ENCODE measurements at places on chromosomes 7 and 10.

- DNase-seq: no peak
Observed at GRCh38 chr7:36613031-36613614, 111.2 kb downstream of the AOAH start.

GRCh38 chr7:14842523-14842922, 60.0 kb downstream of the DGKB start:
- DNase-seq: no peak

- no peak for DNase-seq
Observed at GRCh38 chr10:49112098-49112497, 3.2 kb downstream of the VSTM4 start.

DNA sequence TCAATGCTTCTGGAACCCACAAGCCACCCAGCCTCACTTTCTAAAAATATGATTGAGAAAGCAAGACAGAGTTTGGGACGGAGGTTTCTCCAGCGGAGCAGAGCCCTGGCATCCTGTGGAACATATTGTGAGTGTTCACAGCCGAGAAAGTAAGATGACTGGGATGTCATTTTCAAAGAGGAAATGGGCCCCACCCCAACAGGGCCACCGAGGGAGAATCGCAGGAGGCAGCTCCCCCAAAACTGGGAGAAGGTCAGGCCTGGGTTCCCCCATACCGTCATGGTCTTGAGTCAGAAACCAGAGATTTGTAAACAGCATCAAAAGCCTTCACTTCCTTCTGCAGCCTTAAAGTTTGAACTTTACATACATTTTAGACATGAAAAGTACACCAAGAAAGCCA, 560.0 kb downstream of the PTPRN2 start:
- DNase-seq: no peak

GRCh38 chr10:101506829-101507661, 81.0 kb downstream of the POLL start:
- DNase-seq: no peak

Data from activated CD8-positive, alpha-beta T cell treated with anti-CD3 and anti-CD28 coated beads for 36 hours (primary cell).